ENCODE measurements at places on chromosomes 12 and 14. TPM values are rescaled to one million over a fixed set of nuclear protein-coding genes. Genes with fewer than 3 reads are reported as not detected.
A peak's percentile ranks its signal among the peaks of the same experiment; 100 is the strongest.

Gene SMOC1
- 0.97 TPM for total RNA-seq

Gene TOMM20L
- not detected for total RNA-seq

- DNase-seq: peak; percentile 15
Observed at GRCh38 chr12:28489246-28489645, 299.0 kb downstream of the CCDC91 start.

DNA sequence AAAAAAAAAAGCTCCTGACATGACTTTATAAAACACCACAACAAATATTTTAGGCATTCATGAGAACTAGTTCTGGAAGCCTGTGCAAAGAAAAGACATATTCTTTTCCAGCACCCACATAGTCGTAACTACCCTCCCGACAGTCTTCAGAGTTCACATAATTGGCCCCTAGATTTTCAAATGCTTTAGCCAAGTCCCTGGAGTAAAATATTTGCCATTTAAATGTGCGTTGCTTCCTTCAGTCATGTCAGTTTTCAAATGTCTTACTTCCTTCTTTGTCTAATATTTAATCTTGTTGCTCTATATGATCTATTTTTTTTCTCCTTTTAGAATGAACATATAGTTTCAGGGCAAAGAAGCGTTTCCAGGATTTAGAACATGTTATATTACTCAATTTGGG is 66.8 kb upstream of the KRAS start:
- DNase-seq: no peak

DNA sequence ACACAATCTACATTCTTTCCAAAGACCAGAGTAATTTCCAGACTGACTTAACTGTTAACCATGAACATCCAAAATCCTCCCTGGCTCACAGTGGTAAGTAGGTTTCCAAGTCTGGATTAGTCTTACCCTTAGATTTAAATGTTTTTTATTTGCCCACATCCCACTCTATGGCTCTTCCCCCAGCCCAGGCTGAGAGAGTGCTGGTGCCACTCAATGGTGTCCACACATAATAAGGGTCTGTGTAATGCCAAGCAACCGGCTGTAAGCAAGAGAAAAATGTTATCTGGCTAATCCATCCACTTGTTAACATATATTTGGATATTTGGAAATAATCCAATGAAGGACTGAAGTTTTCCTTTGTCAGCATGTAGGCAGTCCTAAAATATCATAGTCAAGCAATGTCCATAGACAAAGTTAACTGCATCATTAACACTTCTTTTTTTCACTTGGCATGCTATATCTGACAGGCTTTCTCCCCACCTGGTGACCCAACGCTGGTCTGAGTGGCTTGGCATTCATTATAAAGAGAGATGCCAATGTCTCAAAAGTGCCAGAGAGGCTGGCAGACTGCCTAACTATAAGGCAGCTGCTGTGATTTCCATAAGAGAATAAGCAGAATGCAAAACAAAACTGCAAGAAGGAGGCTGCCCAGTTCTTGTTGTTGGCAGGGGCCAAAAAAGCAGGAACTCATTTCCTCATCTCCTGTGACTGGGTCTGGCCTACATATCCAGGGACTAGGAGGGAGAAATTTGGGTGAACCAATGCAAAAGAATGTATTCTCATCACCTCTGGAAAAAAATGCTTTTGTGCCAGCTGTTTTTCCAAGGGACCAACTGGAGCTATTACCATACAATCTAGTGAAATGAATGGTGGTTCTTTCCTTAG is 13.9 kb upstream of the HOXC13 start:
- no peak for DNase-seq
